CD4-positive, alpha-beta memory T cell (primary cell): ENCODE measurements at places on chromosomes 6 and 20. TPM values are rescaled to one million over a fixed set of nuclear protein-coding genes. Genes with fewer than 3 reads are reported as not detected.

GRCh38 chr6:163461696-163462095, 47.2 kb downstream of the QKI start:
- H3K36me3 ChIP-seq = no peaks in the 10 kb centered on the region
- H3K4me3 ChIP-seq = no peak overlapping the region
- H3K4me1 ChIP-seq = peaks cover 58% of the 10 kb centered on the region
- peak; percentile 24 for DNase-seq
- H3K27ac ChIP-seq = peak overlapping the region; percentile 79

DNA sequence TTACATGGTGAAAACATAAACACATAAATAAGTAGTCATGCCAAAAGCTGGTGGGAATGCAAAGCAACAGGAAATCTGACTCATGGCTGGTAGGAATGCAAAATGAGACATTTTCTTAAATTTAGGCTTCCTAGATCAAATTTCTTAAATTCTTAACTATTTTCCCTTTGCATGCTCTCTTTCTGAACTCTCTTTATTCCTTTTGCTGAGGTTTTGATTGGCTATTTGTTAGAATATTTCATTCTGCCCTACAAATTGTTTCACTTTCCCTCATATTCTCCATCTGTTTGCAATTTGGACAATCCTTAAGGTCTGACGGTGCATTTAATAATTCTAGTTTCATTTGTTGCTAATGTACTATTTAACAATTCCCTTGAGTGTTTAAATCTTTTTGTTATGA, 437.5 kb upstream of the RGS17 start:
- H3K27ac ChIP-seq = no peak overlapping the region
- no peaks in the 10 kb centered on the region for H3K36me3 ChIP-seq
- no peaks in the 10 kb centered on the region for H3K4me1 ChIP-seq
- no peaks in the 10 kb centered on the region for H3K27me3 ChIP-seq

DNA sequence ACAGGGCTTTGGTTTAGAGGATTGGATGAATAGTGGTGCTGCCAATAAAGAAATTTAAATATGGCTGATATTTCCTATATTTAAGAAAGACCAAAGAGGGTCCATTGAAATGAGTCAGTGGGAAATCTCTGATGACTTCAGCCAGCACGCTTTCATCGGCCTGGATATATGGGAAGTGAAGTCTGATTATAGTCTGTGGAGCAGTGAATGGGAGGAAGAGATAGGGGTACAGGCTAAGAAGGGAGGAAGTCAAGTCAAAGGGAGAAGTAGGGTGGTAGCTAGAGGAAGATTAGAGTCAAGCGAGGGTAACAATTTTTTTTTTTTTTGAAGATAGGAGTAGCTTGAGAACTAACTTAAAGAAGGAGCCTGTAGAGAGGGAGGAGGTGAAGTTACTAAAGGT, 22.7 kb downstream of the SLC16A10 start:
- no peaks in the 10 kb centered on the region for H3K27me3 ChIP-seq
- H3K4me3 ChIP-seq = no peak overlapping the region
- no peak for DNase-seq
- no peaks in the 10 kb centered on the region for H3K36me3 ChIP-seq

DNA sequence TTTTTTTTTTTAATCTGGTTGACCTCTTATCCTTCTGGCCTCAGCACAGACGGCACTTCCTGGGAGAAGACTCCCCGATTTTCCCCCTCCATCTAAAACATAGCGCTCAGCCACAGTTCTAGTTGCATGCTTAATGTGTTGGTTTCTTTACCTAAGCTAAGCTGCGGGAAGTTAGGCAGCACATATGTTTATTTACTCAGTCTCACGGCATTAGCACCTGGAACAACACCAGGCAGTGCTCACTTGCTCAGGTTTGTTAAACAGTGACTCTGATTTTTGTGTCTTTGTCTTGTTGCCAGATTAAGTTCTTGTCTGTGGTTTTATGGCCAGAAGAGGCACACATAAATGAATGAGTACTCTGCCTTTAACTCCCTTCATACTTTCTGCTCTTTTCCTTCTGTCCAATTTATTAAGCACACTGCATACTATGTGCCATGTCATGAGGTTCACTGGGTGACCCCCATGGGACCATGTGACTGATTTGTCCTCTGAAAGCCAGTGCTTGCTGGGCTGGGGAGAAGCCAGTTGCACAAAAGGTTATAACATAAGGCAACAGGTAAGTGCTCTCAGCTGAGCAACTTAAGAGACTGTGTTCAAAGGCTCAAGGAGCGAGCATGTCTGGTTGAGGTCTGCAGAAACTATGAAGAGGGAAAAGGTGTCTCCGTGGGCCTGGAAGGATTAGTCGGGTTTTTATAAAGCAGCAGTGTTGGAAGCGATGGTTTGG, 93.6 kb downstream of the RPP40 start:
- no peak overlapping the region for H3K27ac ChIP-seq
- H3K27me3 ChIP-seq = no peaks in the 10 kb centered on the region
- no peak for DNase-seq
- H3K4me3 ChIP-seq = no peak overlapping the region
- no peaks in the 10 kb centered on the region for H3K36me3 ChIP-seq

DNA sequence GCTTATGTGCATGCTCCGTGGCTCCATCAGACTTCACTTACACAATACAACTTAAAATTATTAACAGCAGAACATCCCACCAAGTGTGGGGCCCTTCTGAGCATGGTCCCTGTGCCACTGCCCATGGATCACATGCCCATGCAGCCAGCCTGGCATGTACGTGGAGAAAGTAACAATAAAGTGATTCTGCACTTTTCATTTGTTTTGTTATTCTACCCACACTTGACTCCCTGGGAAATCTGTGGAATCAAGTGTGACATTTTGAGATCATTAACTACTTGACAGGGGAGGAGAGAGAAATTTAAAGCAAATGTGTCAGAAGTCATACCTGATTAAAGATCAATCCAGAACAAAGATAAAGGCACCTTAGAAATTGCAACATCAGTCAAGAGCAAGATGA, 112.0 kb downstream of the ISM1 start:
- H3K27ac ChIP-seq = no peak overlapping the region
- no peak overlapping the region for H3K4me3 ChIP-seq
- H3K4me1 ChIP-seq = no peaks in the 10 kb centered on the region
- no peaks in the 10 kb centered on the region for H3K27me3 ChIP-seq

The IL17A gene
- total RNA-seq = not detected

GRCh38 chr6:16222826-16223225, 15.6 kb upstream of the GMPR start:
- H3K27me3 ChIP-seq = no peaks in the 10 kb centered on the region
- H3K4me3 ChIP-seq = no peak overlapping the region
- no peaks in the 10 kb centered on the region for H3K4me1 ChIP-seq
- H3K36me3 ChIP-seq = no peaks in the 10 kb centered on the region
- no peak overlapping the region for H3K27ac ChIP-seq

DNA sequence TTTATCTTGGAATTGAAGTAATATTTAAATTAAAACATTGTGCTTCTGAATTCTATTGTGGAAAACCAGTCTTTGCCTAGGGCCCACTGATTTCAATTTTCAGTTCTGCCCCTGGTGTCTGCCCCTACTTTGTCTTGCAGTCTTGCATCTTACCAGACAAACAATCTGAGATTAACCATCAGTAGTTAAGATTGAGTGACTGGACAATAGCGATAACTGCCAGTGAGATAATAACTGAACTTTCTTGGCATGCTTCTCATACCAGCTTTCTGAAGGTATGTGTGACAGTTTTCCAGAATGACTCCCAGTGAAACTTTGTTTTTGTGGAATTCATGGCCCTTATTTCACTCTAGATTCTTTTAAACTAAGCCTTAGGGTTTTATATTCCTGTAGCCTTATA, 53.5 kb downstream of the KCNQ5 start:
- H3K4me3 ChIP-seq = no peak overlapping the region
- no peaks in the 10 kb centered on the region for H3K36me3 ChIP-seq

DNA sequence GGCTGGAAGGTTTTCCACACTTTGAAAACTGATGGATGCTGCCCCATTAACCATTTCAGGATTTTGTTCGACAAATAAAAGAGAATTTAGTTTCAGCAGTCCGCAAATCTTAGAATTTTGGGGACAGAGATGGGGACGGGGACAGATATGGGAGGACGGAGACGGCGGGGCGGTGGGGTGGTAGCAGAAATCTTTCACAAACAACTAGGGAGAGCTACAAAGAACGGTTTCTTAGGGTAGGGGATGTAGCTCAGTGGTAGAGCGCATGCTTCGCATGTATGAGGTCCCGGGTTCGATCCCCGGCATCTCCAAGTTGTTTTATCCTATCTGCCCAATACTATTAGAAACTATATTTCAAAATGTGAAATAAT, 15.1 kb downstream of the HMGN4 start:
- peak overlapping the region; percentile 93 for H3K4me3 ChIP-seq
- H3K4me1 ChIP-seq = peaks cover 31% of the 10 kb centered on the region
- peak overlapping the region; percentile 31 for H3K27ac ChIP-seq

DNA sequence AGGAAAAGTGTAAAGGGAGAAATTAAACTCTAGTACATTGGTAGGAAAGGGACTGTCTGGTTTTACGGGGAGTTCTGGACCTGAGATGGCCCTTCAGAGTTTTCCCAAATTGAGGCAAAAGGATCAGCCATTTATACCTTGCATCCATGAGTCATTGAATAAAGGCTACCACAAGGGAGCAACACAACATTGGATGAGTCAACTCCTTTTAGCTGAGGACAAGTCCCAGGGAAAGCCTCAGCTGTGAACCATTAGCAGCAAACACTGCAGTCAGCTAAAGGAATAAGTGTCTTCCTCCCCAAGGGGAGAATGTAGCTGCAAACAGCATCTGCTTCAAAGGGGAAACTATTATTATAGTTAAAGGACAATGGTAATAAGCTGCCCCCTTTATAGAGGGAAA, 468.7 kb upstream of the ID4 start:
- H3K27ac ChIP-seq = no peak overlapping the region
- H3K4me1 ChIP-seq = no peaks in the 10 kb centered on the region
- no peak for DNase-seq
- H3K36me3 ChIP-seq = no peaks in the 10 kb centered on the region
- no peaks in the 10 kb centered on the region for H3K27me3 ChIP-seq

DNA sequence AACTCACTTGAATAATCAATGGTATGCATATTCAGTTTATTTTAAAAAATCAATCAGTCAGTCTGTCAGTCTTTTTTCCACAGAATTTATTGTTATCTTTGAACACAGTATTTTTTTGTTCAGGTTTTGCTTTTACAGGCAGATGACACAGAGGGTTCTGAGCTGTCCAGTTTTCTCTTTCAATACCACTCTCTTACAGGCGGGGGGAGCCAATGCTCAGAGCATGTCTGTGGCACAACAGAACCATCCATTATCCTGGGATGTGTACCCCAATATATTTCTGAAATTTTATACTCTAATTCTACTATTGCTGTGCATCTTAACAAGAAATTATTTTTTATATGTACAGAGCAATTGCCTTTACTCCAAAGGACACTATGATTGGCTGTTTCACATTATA, 21.2 kb downstream of the ROS1 start:
- DNase-seq = no peak
- H3K4me3 ChIP-seq = no peak overlapping the region
- H3K27ac ChIP-seq = no peak overlapping the region

DNA sequence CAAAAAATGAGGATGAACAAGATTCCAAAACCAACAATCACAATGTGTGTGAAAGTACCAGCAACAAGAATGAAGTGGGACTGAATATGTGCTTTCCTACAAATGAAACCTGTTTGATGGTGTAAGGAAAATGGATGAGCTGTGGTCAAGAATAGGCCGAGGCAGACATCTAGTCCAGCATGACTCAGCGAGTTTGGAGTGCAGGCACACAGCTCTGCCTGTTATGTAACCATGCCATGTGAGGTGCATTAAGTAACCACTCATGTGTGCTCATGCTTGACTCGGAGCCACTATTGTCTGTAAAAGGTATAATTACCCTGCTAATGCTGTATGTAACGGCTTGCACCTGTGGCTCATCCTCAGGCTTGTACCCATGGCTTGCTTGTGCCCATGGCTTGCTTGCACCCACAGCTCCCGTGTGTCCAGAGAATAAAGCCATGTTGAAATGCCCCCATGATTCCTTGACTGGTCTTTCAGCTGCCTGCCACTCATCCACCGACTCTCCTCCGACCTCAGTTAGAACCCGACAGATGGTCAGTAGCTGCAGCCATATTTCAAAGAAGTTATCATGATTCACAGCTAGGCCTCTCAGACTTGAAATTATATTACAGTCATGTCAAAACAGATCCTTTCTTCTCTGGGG, 98.7 kb downstream of the BACH2 start:
- H3K4me1 ChIP-seq = peaks cover 17% of the 10 kb centered on the region
- no peak overlapping the region for H3K4me3 ChIP-seq
- no peak overlapping the region for H3K27ac ChIP-seq
- no peaks in the 10 kb centered on the region for H3K36me3 ChIP-seq

GRCh38 chr6:157964100-157964499, 17.6 kb upstream of the SYNJ2 start:
- no peak overlapping the region for H3K4me3 ChIP-seq
- H3K27me3 ChIP-seq = no peaks in the 10 kb centered on the region
- peaks cover 6% of the 10 kb centered on the region for H3K4me1 ChIP-seq
- no peak overlapping the region for H3K27ac ChIP-seq
- no peaks in the 10 kb centered on the region for H3K36me3 ChIP-seq

GRCh38 chr6:138258991-138259390, 40.7 kb upstream of the PBOV1 start:
- no peak for DNase-seq
- no peaks in the 10 kb centered on the region for H3K36me3 ChIP-seq
- no peak overlapping the region for H3K4me3 ChIP-seq
- H3K4me1 ChIP-seq = no peaks in the 10 kb centered on the region

GRCh38 chr20:8633366-8633765, 435.5 kb upstream of the PLCB4 start:
- DNase-seq = no peak
- no peaks in the 10 kb centered on the region for H3K27me3 ChIP-seq

GRCh38 chr6:70538376-70538775, 28.4 kb upstream of the SDHAF4 start:
- no peaks in the 10 kb centered on the region for H3K36me3 ChIP-seq
- no peaks in the 10 kb centered on the region for H3K4me1 ChIP-seq
- no peaks in the 10 kb centered on the region for H3K27me3 ChIP-seq
- H3K27ac ChIP-seq = no peak overlapping the region
- H3K4me3 ChIP-seq = no peak overlapping the region

The PLN gene
- total RNA-seq = not detected

The SLC22A2 gene
- not detected for total RNA-seq

DNA sequence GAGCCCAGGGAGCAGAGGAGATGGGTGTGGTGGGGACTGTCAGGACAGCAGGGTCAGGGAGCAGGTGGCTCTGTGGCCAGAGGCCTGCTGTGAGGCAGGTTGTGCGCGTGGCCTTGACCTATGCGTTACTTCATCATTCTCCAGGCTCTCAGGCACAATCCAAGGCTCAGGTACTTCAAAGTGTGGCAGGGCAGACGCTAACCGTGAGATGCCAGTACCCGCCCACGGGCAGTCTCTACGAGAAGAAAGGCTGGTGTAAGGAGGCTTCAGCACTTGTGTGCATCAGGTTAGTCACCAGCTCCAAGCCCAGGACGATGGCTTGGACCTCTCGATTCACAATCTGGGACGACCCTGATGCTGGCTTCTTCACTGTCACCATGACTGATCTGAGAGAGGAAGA, 535 bp downstream of the NCR2 start:
- no peak for DNase-seq
- no peak overlapping the region for H3K4me3 ChIP-seq
- peaks cover 31% of the 10 kb centered on the region for H3K4me1 ChIP-seq
- H3K27me3 ChIP-seq = no peaks in the 10 kb centered on the region
- no peaks in the 10 kb centered on the region for H3K36me3 ChIP-seq
- no peak overlapping the region for H3K27ac ChIP-seq

The PPP1R16B gene
- total RNA-seq = 55.1 TPM
